Heart left ventricle (tissue), 16 donors: ENCODE measurements at places on chromosomes 5 and 9.

- no peak for DNase-seq
Observed at GRCh38 chr9:117300371-117301110, 114.3 kb downstream of the ASTN2 start.

DNA sequence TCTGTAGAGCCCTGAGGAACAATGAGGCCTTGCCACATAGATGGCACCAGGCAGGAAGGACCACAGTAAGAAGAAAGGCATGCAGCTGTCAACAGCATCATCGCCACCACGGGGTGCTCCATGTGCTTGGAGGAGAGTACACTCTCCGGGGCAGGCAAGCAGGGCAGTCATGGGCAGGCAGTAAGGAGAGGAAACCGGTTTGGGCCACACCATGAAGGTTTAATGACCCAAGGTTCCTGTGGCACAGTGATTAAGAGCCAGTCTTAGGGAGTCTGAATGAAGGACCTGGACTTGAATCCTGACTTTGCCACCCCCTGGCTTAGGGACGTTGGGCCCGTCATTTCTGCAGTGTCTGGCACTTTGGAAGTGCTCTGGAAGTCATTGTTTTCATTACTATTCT, 80.6 kb upstream of the ZBTB43 start:
- DNase-seq: peak; percentile 38

DNA sequence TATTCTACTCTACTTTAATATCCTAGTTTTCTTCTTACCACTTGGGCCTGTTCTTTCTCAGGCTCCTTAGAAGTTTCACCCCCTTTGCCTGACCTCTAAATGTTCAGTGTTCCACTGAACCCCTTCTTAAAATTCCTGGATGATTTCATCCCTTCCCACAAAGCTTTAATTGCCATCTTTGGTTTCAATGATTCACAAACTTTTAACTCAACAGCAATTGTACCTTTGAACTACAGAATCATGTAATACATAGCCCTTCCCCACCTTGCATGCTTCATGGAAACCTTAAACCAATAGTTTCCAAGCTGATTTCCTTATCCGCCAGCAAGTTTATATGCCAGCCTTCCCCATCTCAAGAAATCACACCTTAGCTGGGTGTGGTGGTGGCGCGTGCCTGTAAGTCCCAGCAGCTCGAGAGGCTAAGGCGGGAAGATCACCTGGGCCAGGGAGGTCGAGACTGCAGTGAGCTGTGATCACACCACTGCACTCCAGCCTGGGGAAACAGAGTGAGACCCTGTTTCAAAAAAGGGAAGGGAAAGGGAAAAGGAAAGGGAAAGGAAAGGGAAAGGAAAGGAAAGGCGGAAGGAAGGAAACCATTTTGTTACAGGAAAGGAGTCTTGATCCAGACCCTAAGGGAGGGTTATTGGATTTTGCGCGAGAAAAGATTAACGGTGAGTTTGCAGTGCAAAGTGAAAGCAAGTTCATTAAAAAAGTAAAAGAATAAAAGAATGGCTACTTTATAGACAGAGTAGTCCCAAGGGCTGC, 1023.7 kb upstream of the DMAC1 start:
- no peak for DNase-seq

- DNase-seq: peak; percentile 20
Observed at GRCh38 chr5:102628441-102629175, 126.5 kb upstream of the PAM start.

DNA sequence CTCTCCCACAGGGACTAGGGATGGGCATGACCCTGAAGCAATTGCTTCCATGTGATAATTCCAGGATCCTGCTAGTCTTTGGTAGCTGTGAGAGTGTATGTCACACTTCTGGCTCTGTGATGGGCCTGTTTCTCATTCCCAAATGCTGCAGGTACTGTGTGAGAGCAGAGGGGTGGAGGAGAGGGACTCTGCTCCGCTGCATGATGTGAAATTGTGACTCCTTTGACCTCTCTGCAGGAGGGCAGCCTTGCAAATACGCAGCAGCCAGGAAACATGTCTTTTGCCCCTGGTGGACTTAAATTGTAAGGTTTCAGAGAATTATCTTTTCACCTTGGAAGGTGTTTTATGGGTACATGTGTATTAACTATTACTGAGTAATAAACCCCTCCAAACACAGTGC, 61.6 kb downstream of the SFXN1 start:
- DNase-seq: no peak

GRCh38 chr5:149405550-149406202, 26.6 kb upstream of the IL17B start:
- no peak for DNase-seq
